ENCODE measurements at places on chromosomes 2 and 18.

DNA sequence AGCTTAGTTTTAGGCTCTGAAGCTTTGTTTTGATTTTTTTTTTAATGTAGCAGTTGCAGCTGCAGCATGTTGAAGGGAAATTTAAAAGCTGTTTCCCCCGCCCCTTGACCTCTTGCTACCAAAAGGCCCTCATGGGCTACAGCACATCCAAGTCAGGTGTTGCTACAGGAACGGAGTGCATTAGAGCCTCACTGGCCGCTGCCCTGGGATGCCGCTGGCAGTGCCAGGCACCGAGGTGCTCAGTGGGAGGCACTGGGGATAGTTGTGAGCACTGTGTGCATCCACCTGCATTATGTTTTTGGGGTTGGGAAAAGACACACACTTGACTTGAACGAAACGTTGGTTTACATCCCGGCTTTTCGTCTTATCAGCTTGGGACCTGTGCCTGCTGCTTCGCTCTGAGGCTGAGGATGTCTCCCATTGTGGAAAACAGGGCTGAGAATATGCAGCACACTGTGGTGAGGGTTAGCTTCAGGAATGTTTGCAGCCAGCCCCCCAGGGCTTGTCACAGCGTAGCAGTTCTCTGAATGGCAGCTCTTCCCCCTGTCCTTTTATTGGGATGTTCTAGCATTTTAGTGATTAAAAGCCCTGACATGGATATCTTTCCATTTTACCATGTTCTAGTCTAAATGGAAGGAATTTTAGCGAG lies 24.1 kb downstream of the DCDC2C start:
- DNase-seq: no peak

DNA sequence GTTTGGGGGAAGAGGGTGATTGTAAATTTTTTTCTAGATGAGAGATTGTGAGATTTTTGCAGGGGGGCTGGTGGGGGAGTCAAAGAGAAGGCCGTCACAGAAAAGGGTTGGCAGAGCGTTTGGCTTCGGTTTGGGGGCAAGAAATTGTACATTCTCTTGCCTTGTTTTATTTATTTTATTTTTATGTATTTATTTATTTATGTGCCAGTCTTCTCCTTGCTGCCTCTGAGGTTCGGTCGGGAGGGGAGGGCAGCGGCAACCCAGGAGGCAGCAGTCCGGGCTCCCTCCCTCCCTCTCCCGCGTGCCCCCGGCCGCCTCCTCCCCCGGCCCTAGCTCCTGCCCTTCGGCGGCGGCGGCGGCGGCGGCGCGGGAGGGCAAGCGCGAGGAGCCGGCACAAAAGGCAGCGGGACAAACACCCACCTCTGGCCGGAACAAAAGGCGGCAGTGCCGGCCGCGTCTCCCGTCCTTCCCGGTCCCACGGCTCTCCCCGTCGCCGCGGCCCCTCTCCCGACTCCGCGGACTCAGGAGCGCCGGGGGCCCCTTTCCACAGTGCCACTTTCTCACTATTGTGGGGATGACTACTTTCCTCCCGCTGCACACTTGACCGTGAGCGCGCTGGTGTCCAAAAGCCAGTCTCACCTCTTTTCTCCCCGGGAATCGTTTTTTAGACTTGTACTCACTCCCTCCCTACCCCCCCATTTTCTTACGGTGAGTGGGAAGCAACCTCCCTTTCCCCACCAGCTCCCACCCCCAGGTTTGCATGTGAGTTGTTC lies 1.2 kb downstream of the BCL11A start:
- DNase-seq: no peak

GRCh38 chr2:198347946-198348345 lies 543.6 kb downstream of the PLCL1 start:
- no peak for DNase-seq

DNA sequence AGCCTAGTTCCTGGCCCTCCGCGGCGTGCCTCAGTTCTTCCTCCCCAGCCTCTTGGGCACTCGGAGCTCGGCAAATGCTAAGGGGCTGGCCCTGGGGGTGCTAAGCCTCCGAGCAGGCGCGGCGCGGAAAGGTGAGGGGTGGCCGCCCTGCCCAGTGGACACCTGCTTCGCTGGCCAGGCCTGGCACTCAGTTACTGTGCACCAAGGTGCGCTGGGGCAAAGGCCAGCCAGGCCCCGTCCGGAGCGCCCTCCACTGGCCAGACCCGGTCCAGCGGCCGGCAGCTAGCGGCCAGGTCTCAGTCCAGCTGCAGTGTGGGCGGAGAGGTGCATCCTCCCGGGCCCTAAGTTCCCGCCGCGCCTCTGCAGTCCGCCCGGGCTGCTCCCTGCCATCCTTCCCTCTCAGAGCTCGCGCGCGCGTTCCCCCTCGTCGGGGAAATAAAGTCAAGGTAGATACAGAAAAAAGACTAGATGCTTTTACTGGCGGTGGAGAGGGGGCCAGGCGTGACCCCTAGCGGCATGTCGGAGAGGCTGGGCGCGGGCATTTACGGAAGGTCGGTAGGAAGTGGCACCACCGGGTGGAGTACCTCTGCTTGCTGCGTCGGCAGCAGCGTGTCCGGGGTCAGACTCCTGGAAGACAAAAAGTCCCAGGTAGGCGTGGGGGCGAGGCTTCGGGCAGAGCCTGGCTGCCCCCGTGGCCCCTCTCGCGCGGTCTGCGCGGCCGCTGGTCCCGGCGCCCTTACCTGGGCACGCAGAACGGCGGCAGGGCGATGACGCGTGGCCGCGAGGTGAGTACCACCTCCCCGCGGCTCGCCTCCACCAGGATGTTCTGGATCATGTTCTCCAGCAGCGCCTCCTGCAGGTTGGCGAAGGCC lies 9.4 kb upstream of the CRYBA2 start:
- DNase-seq: no peak

DNA sequence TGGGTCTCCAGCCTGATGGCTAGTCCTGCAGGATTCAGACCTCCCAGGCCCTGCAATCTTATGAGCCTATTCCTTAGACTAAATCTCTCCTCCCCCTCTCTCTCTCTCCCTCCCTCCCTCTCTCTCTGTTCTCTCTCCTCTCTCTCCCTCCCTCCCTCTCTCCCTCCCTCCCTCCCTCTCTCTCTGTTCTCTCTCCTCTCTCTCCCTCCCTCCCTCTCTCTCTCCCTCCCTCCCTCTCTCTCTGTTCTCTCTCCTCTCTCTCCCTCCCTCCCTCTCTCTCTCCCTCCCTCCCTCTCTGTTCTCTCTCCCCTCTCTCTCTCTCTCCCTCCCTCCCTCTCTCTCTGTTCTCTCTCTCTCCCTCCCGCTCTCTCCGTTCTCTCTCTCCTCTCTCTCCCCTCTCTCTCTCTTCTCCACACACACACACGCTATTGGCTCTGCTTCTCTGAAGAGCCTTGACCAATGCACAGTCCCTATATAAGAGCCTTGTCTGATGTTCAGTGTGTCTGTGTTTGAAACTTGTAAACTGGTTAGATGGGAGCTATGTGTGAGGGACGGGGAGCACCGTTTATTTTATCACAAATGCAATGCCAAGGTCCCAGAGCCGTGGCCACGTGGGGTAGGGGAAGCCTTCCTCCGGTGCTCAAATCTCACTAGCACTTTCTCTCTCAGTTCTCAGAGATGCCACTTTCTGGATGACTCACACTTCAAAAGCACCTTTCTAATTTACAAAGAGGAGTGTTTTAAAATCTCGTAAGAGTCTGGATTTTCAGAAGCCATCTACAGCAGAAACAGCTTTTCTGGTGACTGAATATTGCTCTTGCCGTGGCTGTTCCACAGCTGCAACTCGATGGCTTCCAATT lies 9.4 kb upstream of the PRLH start:
- DNase-seq: peak; percentile 62

- no peak for DNase-seq
Measured at GRCh38 chr2:689877-690510, 12.8 kb upstream of the TMEM18 start.

DNA sequence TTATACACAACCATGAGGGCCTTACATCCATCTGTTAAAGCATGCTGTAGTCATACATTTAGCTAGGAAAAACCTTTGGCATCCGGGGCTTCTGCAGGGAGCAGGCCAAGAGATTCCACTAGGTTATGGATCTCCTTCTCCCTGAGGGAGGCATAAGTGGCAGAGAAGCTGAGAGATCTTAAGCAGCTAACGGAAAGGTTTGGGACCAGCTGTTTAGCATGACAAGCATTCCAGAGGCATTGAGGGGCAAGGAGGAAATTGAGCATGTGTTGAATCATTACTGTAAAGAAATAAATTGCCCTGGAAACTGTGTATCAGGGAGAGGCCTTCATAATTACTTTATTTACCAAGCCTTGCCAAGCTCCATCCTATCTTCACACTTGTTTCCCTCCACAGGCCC lies 643.1 kb downstream of the CNTNAP5 start:
- no peak for DNase-seq

- no peak for DNase-seq
Measured at GRCh38 chr2:236896688-236897087, 189.0 kb upstream of the COPS8 start.

DNA sequence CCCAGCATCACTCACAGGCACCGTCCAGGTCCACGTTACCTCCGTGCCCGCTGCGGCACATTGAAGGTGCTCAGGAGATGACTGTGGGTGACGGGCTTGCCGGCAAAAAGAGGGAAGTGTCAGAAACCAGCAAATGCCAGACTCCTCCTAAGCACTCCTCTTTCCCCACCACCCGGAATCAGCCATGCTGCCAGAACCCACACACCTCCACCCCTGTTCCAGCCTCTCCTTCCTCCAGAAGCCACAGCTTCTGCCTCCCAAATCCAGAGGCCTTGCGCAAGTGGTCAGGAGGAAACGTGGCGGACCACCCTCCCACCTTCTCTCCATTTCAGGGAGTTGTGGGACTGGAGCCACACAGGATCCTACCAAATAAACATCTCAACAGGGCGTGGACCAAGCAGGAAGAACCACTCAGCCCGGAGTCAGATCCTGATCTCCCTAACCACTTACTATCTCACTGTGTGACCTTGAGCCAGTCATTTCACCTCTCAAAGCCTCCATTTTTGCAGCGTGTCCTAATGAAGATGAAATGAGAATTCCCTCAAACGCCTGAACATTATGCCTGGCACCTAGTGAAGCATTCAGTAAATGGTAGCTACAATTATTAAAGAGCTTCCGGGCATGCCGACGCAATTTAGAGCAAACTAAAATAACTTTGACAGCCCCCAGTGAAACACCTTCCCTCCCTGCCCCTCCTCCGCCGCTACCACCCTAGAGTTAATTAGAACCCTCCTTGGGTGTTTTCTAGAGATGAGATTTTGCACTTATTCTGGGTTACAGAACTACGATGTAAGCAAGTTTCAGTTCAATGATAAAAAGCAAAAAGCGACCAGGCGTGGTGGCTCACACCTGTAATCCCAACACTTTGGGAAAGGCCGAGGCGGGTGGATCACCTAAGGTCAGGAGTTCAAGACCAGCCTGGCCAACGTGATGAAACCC lies 32.9 kb downstream of the SMAD7 start:
- no peak for DNase-seq

GRCh38 chr2:235675678-235676535 lies 182.1 kb downstream of the AGAP1 start:
- DNase-seq: no peak

GRCh38 chr18:59419386-59419785 lies 60.3 kb upstream of the LMAN1 start:
- no peak for DNase-seq

GRCh38 chr2:128595763-128596395 lies 277.2 kb upstream of the HS6ST1 start:
- no peak for DNase-seq

GRCh38 chr2:224999754-225000153 lies 42.5 kb downstream of the DOCK10 start:
- DNase-seq: no peak

- DNase-seq: no peak
Measured at GRCh38 chr2:109647636-109648035, 33.5 kb downstream of the SOWAHC start.
